Lower leg skin (tissue), 4 donors: ENCODE measurements at places on chromosomes 4 and X. TPM values are rescaled to one million over a fixed set of nuclear protein-coding genes. Genes with fewer than 3 reads are reported as not detected.

LGI2 gene
- total RNA-seq, result 0.52 TPM

ADAM29 gene
- not detected for total RNA-seq

UXT gene
- total RNA-seq, result 190 TPM

GPR173 gene
- 0.88 TPM for total RNA-seq

PSAPL1 gene
- total RNA-seq, result 142 TPM

MAGEA3 gene
- not detected for total RNA-seq

NDST3 gene
- total RNA-seq, result 0.25 TPM

PLAC1 gene
- 0.53 TPM for total RNA-seq

ARX gene
- total RNA-seq, result not detected

PABPC5 gene
- total RNA-seq, result 0.38 TPM

ADH7 gene
- total RNA-seq, result 0.83 TPM

NKX6-1 gene
- total RNA-seq, result not detected

NWD2 gene
- 0.81 TPM for total RNA-seq

CCKAR gene
- total RNA-seq, result not detected

ABLIM2 gene
- 10.6 TPM for total RNA-seq

PAGE4 gene
- total RNA-seq, result not detected

DRD5 gene
- total RNA-seq, result not detected

IBSP gene
- not detected for total RNA-seq

PLCXD1 gene
- 65.9 TPM for total RNA-seq

SMPX gene
- not detected for total RNA-seq

PAGE1 gene
- total RNA-seq, result not detected

ENOX2 gene
- 9.0 TPM for total RNA-seq

NSG1 gene
- total RNA-seq, result 109 TPM

TCEAL3 gene
- 18.9 TPM for total RNA-seq

ZMAT1 gene
- 2.5 TPM for total RNA-seq

TEX13A gene
- not detected for total RNA-seq

NLGN3 gene
- total RNA-seq, result 0.52 TPM

CACNA1F gene
- not detected for total RNA-seq

BEX5 gene
- 4.1 TPM for total RNA-seq

HMGN5 gene
- total RNA-seq, result 0.49 TPM

UGT2B15 gene
- not detected for total RNA-seq

STPG2 gene
- 0.49 TPM for total RNA-seq

ACE2 gene
- total RNA-seq, result 1.5 TPM

GPR82 gene
- 0.61 TPM for total RNA-seq

JADE3 gene
- 3.7 TPM for total RNA-seq

KIAA0232 gene
- 19.2 TPM for total RNA-seq

HSPA4L gene
- 24.3 TPM for total RNA-seq

BST1 gene
- total RNA-seq, result 5.6 TPM

CFAP99 gene
- not detected for total RNA-seq

ADH1B gene
- 290 TPM for total RNA-seq

ETNPPL gene
- total RNA-seq, result not detected

NUDT10 gene
- 1.2 TPM for total RNA-seq

TRIM60 gene
- not detected for total RNA-seq

OTC gene
- not detected for total RNA-seq

ADH4 gene
- 0.64 TPM for total RNA-seq

CT47B1 gene
- not detected for total RNA-seq

GLA gene
- total RNA-seq, result 16.4 TPM

ARMCX2 gene
- 5.4 TPM for total RNA-seq

MAP3K15 gene
- total RNA-seq, result 0.15 TPM

RS1 gene
- not detected for total RNA-seq

WAS gene
- total RNA-seq, result 4.1 TPM

XAGE1A gene
- total RNA-seq, result 0.76 TPM

KIT gene
- total RNA-seq, result 42.1 TPM

CLCN3 gene
- 32.8 TPM for total RNA-seq

CPLX1 gene
- 0.34 TPM for total RNA-seq

ASB12 gene
- total RNA-seq, result 0.49 TPM

ADGRG4 gene
- not detected for total RNA-seq

MTNR1A gene
- not detected for total RNA-seq
